Skeletal muscle tissue (tissue), 5 donors: ENCODE measurements at places on chromosomes 3 and 15. TPM values are rescaled to one million over a fixed set of nuclear protein-coding genes. Genes with fewer than 3 reads are reported as not detected.

The UROC1 gene
- total RNA-seq: not detected

The CCR8 gene
- not detected for total RNA-seq

The LMOD3 gene
- 31.8 TPM for total RNA-seq

The SLC51A gene
- total RNA-seq: 2.1 TPM

The GOLGA6L6 gene
- total RNA-seq: not detected

The OXTR gene
- total RNA-seq: 0.52 TPM

The LNP1 gene
- 7.3 TPM for total RNA-seq

The GPR149 gene
- total RNA-seq: not detected

The SERF2 gene
- total RNA-seq: 175 TPM

The PLSCR2 gene
- not detected for total RNA-seq

The FETUB gene
- total RNA-seq: not detected

The CD200 gene
- total RNA-seq: 4.2 TPM

The CD276 gene
- total RNA-seq: 40.7 TPM

The SENP7 gene
- 33.4 TPM for total RNA-seq

The FBXO45 gene
- 11.5 TPM for total RNA-seq

The COL6A5 gene
- not detected for total RNA-seq

The SCAMP5 gene
- total RNA-seq: 1.6 TPM

The MAP2K5 gene
- total RNA-seq: 19.3 TPM

The LDHAL6B gene
- not detected for total RNA-seq

The C3orf85 gene
- not detected for total RNA-seq

The RASGRP1 gene
- 0.52 TPM for total RNA-seq

The TSPAN3 gene
- 236 TPM for total RNA-seq

The P4HTM gene
- total RNA-seq: 17.2 TPM

The GOLGA8T gene
- not detected for total RNA-seq

The FOXL2NB gene
- total RNA-seq: not detected

The POTEB3 gene
- total RNA-seq: not detected

The CCNB2 gene
- total RNA-seq: 7.8 TPM

The EFHB gene
- total RNA-seq: not detected

The C3orf49 gene
- not detected for total RNA-seq

The PTPN9 gene
- 11.5 TPM for total RNA-seq

The GHSR gene
- not detected for total RNA-seq

The WDR93 gene
- total RNA-seq: not detected

The TWF2 gene
- 18.8 TPM for total RNA-seq

The COL8A1 gene
- 1.6 TPM for total RNA-seq

The EOGT gene
- total RNA-seq: 13.0 TPM

The CCDC54 gene
- total RNA-seq: not detected

The FAN1 gene
- 26.6 TPM for total RNA-seq

The STX19 gene
- not detected for total RNA-seq

The ZNF662 gene
- 11.0 TPM for total RNA-seq

The MCF2L2 gene
- under 0.01 TPM for total RNA-seq

The KBTBD13 gene
- 1.6 TPM for total RNA-seq

The ERICH6 gene
- not detected for total RNA-seq

The VILL gene
- total RNA-seq: 7.8 TPM

The IL5RA gene
- not detected for total RNA-seq

The SEMA3F gene
- total RNA-seq: 2.1 TPM

The C15orf62 gene
- not detected for total RNA-seq

The TMEM266 gene
- not detected for total RNA-seq

The PDIA3 gene
- 47.5 TPM for total RNA-seq

The PLA2G4F gene
- total RNA-seq: not detected

The PAQR9 gene
- under 0.01 TPM for total RNA-seq

The TUSC7 gene
- total RNA-seq: not detected

The MUC4 gene
- 0.52 TPM for total RNA-seq

The LXN gene
- total RNA-seq: 15.7 TPM

The SLC38A3 gene
- 0.52 TPM for total RNA-seq

The TBC1D2B gene
- total RNA-seq: 30.3 TPM

The HHLA2 gene
- not detected for total RNA-seq

The SERPINI2 gene
- not detected for total RNA-seq
